SK-N-SH (cell line): ENCODE measurements at places on chromosomes 6 and 20.

DNA sequence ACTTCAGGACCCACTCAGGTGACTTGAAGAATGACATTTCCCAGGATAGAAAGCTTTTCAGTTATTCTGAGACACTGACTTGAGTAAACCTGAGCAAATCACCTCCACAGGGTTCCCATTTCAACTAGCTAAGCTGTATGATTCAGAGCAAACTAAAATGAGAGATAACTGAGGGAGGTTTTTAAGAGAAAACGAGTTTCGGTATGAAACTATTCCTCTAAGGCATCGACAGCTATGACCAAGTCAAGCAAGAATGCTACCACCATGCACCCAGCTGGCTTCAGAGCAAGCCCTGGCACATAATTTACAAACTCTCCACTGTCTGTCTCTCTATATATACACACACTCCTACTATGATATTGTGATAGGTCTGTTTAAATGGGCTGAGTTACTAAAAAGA lies 75.4 kb downstream of the PERP start:
- DNase-seq, result no peak

DNA sequence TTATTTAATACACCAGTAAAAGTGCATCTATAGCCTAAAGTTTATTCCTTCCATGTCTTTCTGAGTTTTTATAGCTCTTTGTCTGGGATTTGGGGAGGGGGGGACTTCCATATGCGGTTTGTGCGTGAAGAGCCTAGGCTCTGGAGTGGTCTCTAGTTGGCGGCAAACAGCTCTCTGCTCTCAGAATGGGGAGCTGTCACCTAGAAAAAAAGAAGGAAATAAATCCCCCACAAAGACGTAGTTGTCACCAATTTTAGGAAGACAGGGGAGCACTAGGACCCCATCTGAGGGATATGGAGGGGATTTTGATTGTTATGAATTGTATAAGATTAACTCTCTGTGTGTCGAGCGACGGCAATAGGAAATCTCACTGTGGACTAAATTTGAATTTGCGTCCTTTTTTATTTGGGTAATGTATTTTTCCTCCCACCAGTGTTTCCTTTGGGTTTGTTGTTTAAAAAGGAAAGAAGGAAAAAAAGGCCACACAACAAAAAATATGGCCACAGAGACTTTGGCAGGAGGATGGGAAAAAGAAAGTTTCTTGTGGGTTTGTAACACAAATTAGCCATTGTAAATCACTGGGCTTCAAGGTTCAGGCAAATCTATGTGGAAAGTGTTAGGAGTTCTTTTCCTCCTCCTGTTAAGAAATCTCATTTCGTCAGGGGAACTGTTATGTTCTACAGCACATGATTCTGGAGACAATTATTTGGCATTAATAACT lies 7.4 kb downstream of the POU3F2 start:
- no peak for DNase-seq

GRCh38 chr6:130575971-130576370 lies 210.2 kb downstream of the TMEM200A start:
- DNase-seq, result no peak

GRCh38 chr6:30260036-30260504 lies 46.9 kb upstream of the TRIM26 start:
- no peak for DNase-seq
